ENCODE measurements at places on chromosomes 16 and 17.

DNA sequence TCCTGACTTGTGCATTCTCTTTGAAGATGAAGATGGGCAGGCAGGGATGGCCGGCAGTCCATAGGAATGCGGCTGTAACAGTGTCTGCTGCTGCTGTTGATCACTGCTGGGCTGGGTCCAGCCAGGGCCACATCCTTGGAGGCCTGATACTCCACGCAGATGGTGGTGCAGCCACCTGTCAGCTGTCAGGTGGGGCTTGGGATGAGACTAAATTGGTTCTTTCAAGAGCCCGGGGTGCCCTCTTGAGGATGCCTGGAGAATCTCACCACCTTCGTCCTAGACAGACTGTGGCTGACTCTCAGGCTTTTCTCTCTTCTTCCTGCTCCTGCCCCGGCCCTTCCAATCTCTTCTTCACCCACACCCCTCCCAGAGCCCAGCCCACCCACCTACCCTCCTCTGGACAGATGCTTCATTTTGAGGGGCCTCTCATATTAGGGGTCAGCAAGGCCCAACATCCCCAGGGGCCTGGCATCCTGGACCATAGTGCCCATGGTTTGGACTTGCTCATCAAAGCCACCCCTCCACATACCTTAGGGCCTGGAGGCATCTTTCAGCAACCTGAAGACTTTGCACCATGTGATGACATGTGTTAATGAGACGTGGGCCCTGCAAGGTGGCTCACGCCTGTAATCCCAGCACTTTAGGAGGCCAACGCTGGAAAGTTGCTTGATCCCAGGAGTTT, 19.1 kb downstream of the OSBPL7 start:
- DNase-seq = peak; percentile 43

DNA sequence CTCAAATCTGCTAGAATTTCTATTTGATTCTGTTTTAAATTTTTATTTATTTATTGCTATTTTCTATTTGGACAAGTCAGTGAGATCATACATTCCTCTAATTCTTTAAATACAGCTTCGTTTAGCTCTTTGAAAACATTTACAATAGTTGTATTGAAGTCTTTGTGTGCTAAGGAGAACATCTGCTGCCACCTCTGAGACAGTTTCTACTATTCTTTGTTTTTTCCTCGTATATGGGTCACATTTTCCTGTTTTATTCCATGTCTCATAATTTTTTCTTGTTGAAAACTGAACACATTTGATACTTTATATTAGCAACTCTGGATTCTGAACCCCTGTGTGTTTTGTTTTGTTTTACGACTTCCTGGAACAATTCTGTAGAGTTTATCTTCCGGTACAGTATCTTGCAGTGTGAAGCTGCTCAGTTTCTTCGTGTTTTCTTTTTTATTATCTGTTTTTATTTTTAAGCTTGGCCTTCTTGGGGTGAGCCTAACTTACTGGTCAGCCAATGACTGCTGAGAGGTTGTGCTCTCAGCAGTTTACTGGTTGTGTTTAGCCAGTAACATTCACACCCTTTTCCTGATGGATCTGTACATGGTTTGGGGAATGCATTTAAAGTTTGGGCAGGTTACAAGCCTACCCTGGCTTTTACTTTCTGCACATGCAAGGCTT, 99.0 kb downstream of the CA4 start:
- DNase-seq = no peak

DNA sequence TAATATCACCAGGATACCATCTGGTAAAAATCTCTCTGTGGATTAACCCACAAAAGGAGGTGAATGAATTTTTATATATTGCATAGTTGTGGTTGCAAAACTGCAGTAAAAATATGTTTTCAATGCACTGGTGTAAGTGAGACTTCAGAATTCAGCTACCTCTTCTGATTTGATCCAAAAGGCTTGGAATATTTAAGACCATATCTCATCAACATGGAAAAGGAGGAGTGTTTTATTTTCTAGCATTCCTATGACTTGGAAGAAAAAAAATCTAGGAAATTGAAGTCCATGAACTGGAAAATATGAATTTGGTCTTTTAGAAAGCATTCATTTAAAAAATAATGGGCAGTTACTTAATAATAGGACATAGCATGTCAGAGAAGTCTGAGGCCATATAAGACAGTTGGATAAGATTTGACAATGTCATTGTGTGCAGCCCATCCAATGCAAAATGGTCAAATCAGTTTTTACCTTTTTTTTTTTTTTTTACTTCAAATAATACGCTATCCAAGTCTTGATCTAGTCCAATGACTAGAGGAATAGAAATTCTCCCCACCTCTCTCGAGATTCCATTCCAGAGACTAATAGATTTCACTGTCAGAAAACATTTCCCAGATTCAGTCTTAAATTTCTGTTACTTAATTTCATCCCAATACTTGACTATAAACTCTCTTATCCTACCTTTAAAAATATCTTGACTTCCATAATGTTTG, 364.9 kb upstream of the PMFBP1 start:
- no peak for DNase-seq

GRCh38 chr17:1724869-1725641, 551 bp downstream of the WDR81 start:
- DNase-seq = no peak

DNA sequence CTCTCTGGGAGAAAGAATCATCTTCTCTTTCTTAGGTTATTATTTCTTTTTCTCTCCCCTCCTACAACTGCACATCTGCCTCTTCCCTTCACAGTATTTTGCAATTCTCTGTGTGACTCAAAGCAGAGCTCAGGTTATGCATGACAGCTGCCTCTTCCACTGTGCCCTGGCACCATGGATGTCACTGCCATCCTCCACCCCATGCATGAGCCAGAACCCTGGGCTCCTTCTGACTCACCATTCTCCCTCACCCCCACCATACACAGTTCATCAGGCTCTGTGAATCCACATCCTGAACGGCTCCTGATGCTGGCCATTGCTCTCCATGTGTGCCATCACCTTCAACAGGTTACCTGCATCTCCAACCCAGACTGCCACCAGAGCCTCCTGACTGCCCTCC, 23.9 kb downstream of the CA10 start:
- peak; percentile 76 for DNase-seq

GRCh38 chr17:11925262-11926021, 71.8 kb downstream of the ZNF18 start:
- DNase-seq = no peak

DNA sequence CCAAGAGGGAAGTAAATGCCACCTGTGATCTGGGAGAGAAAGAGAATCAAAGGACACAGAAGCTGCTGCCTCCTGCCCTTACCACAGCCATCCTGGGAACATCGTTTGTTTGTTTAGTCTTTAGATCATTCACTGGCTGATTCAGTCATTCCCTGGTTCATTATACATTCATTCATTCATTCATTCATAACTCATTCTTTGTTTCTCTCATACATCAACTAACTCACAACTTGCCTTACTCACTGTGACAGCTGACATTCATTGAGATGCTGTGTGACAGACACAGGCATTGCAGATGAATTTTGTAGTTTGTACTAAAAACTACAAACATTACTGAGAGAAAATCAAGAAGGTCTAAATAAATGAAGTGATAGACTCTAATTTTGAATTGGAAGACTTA, 291.0 kb upstream of the TNRC6C start:
- DNase-seq = no peak

DNA sequence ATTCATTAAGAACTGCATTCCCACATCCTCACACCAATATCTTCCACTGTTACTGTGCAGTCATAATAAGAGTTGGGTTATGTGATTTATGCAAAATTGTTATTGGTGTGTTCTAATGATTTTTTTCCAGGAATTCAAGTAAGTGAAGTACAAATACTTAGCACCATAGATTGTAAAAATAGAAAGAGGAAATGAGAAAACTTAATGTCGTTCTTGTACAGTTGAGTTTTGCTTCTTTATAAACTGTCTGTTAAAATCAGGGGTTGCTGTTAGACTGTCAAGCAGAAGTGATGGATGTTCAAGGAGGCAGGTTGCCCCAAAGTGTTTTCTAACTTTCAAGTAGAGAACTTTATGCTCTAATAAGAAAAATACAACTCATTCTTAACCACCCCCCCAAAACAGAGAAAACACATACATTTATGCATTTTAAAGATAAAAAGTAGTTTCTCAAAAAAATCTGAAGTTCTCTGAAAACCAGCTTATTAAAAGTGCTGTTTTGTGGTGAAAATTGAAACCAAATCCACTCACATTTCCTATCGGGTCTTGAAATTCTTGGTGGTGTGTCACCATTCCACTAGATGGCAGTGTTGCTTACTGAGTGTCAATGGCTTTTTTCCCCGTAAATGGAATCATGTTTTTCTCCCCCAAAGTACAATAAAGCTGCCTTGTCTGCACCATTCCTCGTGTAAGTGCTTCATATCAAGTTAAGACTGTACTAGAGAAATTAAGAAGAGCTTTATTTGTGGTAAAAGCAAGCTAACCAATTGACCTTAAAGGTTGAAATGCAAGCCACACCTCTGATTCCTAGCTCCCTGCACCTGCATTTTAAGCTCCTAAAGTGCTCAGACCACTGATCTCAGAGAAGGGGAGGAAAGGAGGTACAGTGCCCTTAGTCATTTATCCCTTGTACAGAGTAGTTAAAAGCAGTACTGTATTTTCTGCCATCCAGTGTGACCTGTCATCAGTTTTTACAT, 4.7 kb upstream of the IGSF6 start:
- DNase-seq = peak; percentile 39

DNA sequence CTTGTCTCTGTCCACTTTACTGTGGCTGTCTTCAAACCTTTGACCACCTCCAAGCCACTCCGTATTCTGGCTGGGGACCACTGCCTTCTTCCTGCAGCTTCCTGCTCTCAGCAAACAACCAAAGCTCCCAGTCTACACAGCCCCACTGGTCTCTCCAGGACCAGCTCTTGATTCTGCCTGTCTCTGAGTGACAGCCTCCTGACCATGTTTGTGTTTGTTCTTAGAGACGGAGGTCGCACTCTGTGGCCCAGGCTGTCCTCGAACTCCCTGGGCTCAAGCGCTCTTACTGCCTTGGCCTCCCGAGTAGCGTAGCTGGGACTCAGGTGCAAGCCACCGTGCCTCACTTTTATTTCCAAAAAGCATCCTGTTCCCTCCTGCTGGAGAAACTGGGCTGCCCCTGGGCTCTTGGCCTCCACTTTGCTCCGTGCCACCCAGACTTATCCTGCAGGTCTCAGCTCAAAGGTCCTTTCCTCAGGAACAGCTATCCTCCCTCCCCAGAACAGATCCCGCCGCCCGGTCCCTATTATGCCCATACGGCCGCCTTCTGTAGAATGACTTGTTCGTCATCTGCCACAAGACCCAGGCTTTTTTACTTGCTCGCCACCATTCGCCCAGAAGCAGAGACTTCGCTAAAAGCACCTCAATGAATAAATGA, 9.1 kb downstream of the MNT start:
- no peak for DNase-seq

GRCh38 chr16:22627043-22627442, 116.4 kb downstream of the NPIPB5 start:
- DNase-seq = no peak

DNA sequence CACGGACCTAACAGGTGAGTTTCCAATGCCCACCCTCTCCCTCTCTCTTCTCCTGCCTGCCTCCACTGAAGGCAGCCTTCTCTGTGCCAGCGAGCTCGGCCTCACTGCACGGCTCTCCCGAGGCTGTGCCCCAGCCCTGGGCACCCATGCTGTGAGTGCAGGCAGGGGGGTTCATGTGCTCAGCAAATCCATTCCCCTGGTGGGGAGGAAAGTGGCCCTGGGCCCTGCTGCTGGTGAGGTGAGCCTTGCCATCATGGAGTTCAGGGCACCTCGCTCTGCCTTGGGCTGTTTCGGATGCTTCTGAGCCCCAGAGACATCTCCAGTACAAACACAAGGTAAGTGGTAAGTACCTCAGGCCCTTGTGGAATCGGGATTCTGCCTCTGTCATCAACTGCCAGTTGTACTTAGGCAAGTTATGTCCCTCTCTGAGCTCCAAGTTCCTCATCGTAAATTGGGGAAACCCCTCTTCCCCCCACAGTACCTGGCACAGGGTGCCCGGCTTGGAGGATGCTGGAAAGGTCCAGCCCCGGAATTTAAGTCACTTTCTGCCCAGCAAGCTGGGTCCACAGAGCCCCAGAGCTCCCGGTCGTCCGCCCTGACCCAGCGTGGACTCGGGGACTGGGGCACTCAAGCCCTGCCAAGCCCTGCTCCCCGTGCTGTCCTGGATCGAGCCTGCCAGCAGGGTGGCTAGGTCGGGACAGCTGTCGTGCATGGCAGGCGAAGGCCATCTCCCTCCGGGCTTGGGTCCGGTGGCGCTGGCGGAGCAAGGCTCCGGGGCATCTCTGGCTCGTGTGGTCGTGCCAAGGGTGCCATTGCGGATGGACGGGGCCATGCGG, 684 bp upstream of the NUDT16L1 start:
- DNase-seq = no peak

- peak; percentile 20 for DNase-seq
These were observed 15.0 kb downstream of the TRPV1 start for GRCh38 chr17:3594051-3594800.

DNA sequence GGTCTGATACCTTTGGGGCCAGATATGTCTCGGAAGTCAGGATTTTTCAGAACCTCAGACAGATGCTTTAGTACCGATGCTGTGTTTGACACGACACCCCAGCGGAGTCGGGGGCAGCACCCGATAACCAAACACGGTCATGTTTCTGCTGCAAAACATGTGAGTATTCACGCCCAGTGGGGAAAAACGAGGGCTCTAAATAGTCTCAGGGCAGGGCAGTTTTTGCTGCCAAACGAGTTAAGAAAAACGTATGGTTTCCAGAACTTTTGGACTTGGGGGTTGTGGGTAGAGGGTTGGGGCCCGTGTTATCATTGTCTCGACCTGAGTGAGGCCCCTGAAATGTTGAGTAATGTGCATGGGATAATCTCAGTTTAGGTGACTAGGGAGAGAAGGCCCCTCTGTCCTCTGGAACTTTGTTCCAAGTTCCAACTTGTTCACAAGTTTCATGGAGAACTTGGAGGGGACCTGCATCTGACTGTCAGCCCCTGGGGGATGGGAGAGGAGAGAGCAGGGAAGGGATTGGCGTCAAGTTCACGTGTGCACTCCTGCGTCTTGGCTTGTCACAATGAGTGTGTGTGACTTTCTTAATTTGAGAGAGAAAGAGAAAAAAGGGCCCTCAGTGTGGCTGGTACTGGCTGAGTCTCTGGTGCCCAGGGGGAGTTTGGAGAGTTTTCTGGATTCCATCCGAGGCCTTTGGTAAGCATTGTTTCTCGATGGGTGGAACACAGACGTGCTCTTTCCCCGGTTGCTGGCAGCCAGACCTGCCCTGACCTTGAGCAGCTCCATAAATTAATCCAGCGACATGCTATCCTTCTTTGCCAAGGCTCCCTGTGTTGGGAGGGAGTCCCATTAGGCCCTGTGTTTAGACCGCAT, 83.9 kb upstream of the CIBAR2 start:
- no peak for DNase-seq

- no peak for DNase-seq
These were observed 7.0 kb downstream of the DHX40 start for GRCh38 chr17:59572301-59572924.

DNA sequence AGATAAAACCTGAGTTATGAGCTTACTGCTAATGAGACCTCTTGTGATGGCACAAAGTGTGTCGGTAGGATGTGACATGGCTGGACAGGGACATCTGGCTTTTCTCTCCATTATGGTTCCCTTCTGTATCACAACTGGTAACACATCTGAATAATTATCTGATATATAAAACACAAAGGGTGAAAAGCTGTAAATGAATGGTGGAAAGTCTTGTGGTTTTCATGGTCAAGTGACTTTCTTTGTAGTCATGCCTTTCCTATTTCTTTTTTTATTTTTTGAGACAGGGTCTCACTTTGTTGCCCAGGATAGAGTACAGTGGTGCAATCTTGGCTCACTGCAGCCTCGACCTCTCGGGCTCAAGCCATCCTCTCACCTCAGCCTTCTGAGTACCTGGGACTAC, 35.3 kb upstream of the ZFHX3 start:
- no peak for DNase-seq

GRCh38 chr17:69064476-69064875, 3.7 kb upstream of the ABCA9 start:
- no peak for DNase-seq

- no peak for DNase-seq
These were observed 7.1 kb downstream of the SOX8 start for GRCh38 chr16:988471-989353.

Measured in bronchial epithelial cell (primary cell).